HCT116 (cell line): ENCODE measurements at places on chromosomes 11 and 22.
A peak's percentile ranks its signal among the peaks of the same experiment; 100 is the strongest.

DNA sequence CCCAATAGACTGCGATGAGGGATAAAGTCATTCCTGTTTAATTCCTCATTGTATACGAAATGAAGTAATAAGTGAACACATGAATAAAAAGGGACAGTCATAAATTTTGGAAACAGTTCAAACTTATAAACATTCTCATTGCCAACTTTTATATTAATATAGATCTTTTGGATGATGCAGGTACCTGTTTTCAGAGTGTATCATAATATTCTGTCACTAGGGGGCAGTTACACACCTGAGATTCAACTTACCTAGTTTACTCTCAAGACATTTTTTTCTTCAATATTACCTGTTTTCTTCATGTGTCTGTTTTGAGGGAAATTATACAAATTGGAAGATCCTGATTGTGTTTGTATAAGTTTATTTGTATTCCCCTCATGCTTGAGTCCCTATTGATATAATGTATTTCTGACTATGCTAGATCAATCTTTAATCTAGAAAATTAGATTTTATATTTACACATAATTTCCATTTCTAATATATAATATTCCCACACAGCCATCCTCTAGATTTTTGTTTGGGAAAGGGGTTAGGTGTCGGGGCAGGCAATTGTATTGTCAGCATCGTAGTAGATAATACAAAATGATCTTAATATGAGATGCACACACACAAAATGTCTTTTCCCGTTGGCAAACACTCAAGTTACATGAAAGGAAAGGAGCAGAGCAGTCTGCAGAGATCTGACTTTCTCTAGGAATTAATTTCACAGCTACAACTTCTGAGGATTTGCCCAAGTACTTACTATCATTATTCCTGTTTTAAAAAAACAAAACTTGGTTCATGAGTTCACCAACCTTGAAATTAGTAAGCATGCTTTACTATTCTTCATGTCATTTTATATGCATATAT is 18.4 kb downstream of the FDX1 start:
- no peak for DNase-seq

DNA sequence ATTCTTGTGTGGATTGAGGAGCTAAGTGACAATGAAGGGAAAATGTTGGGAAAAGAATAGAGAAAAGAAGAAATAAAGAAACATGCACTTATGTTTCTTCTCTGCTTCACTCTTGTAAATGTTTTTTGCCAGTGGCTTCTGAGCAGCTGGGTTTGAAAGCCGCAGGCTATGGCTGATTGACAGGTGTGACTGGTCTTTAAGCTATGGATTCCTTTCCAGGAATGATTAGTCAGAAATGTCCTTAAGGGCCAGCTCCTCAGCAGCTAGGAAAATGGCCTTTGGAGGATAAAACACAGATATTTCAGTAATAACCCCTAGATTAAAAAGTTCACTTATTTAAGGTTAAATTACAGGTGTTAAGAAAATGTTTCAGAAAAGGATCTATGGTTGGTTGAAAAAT is 6.5 kb upstream of the USP28 start:
- DNase-seq = no peak

- no peak for DNase-seq
These were observed 8.6 kb downstream of the THYN1 start for GRCh38 chr11:134244593-134244992.

DNA sequence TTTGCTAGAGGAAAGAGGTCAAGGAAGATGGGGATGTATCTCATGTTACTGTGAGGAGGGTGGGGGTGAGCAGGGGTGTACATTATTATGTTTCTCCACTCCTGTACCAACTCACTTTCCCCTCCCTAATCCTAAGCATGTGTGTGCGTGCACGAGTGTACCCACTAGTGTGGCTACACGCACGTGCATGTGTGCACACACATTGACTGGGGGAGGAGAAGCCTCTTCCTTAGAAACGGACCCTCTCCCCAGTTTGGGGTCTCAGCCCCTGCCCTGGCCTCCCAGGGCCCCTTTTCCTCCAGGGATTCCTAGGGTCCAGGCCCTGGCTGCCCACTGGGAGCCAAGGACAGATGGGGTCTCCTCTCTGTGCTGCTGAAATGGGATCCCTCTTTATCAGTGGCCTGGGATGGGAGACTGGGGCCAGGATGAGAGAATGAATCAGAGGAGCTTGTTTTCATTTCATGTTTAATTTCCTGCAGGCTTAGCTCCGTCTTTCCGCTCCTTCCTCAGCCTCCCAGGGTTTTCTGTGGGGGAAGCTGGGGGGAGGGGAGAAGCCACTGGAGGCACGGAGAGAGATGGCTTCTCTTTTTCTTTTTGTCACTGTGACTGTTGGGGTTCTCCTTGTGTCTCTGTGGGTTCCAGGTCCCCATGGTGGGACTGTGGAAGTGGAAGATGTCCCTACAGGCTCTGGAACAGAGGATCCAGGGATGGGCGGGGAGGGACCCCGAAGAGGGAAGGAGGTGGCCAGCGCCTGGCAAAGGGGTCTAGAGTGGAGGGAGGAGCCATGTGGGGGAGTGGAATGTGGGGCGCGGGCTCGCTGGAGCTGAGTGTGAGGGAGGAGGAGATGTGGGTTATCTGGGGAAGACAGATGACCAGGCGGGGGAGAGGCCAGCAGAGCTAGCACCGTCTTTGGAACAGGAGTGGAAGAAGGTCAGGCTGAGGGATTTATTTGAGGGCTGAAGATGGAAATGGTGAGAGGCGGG is 40.3 kb downstream of the ALX4 start:
- no peak for DNase-seq

- no peak for DNase-seq
These were observed at the start of gene CRACR2B for GRCh38 chr11:827897-828192. TSS of gene CRACR2B (plus strand) at chr11:827919. CDS start at chr11:828608, 689 bp downstream.

GRCh38 chr11:126354631-126355323 is 709 bp upstream of the ST3GAL4 start:
- DNase-seq = no peak

GRCh38 chr11:114133548-114134329 is 74.2 kb downstream of the ZBTB16 start:
- no peak for DNase-seq

DNA sequence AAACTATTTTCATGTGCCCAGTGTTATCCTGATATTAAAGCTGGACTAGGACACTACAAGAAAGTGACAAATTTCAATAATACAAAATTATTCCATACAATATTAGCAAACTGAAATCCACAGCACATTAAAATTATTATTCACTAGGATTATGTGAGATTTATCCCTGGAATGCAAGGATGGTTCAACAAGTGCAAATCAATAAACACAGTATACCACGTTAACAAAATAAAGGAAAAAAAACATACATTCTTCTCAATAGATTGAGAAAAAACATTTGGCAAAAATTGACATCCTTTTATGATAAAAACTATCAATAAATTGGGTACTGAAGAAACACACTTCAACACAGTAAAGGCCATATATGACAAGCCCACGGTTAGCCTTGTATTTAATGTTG is 1758.2 kb upstream of the RAG2 start:
- no peak for DNase-seq

DNA sequence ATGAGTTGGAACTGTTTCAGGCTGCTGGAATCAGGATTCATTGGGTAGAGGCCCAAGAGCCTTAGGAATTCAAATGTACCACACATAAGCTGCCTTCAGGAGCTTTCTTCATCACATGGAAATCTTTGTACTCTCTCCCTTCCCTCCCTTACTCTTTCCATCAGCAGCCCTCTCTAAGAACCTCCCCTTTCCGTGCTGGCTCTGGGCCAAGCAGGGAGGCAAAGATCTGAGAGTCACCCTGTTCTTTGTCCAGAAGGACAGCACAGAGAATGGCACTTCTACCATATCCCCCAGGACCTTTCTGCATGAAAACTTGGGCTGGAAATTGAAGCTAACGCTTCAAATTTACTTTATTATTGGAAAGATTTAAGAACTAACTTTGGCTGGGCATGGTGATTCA is 20.7 kb upstream of the TPBGL start:
- no peak for DNase-seq

GRCh38 chr11:96114178-96115064 is 190.5 kb upstream of the MTMR2 start:
- no peak for DNase-seq

GRCh38 chr11:14894657-14895598 is 2.9 kb upstream of the CYP2R1 start:
- DNase-seq = no peak

DNA sequence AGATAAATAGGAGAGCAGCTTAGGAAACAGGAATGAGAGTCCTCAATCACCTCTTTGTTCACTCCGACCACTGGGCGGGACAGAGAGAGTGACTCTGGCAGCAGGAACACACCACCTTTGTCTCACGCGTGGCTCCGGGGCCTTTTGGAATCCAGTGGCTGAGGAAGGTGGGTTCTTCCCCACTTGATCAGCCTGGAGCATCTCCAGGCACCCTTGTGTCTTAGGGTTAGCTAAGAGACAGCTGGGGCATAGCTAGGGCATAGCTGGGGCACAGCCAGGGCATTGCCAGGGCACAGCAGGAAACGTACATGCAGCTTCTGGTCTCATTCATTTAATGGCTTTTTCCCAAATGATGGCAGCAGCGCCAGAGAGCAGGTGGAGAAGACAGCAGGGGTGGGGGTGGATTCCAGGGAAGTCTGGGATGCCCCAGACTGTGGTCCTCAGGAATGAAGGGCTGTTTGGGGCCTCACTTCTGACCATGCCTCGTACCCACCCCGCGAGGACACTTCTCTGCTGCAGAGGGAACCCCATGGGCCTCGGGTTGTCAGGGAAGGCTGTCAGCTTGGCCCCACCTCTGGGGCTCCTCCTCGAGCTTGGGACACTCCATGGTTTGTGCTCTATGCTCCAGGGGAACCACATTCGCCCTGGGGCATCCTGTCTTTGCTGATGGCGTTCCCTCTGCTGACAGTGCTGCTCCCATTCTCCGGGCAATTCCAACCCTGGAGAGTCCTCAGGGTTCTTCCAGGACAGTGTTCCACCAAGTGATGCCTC is 30.4 kb upstream of the SHANK2 start:
- peak; percentile 16 for DNase-seq

DNA sequence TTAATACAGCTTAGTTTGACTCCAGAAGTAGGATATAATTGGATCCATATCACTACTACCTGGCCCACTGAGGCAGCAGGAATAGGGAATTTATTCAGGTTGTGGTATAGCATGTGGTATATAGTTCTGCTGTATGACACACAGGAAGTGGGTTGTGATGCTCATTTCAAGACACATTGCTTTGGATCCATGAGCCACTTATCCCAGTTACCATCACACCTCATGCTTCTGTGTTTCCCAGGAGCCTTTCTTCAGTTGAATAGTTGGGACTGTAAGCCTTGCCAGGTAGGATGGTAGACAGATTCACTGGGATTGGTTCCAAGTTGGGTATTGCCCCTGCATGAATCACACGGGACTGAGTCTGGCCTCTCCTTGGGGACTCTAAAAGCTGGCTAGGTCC is 9.9 kb upstream of the SLC37A2 start:
- no peak for DNase-seq
